Iris pigment epithelial cell (primary cell): ENCODE measurements at places on chromosomes 2 and 18.
A peak's percentile ranks its signal among the peaks of the same experiment; 100 is the strongest.

DNA sequence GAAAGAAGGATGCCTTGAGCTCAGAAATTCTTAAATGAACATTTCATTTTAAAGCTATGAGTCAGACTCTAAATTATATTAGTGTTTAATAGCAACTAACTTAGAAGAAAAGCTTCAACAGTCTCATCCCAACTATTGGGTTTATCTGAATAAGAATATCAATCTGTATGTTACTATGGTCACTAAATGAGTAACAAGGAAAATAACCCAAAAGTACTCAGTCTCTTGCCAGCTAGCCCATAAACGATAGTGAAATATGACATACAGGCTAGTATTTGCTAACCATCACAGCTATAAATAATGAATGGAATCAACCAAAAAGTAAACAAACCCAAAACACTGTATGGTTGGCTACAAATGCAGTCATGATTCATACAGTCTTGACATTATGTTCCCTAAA, 174.9 kb downstream of the RAB3GAP1 start:
- DNase-seq: peak; percentile 63

- DNase-seq: no peak
These were observed 1.5 kb upstream of the SPTBN1 start for GRCh38 chr2:54454548-54455130.

DNA sequence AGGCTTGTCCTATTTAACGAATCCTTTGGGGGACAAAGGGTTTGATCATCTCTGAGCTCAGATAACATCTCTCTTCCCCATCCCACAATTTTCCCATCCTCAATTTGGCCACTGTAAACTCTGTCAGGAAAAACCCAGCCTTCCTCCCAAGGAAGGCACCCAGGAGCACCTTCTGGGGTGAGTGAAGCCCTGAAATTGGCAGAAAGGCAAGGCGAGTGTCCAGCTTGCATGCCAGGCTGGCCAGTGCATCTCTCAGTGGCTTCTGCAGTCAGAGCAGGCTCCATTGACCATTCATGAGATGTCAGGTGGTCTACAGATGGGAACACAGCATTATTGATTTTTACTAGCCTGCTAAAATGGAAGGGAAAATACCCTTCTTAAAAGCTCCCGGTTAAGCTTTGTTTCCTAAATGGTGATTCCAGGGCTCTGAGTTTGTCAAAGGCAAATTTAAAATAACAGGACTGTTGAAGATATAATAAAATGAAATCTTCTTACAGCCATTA, 83.2 kb upstream of the BOD1L2 start:
- no peak for DNase-seq

- no peak for DNase-seq
These were observed 12.0 kb upstream of the IAH1 start for GRCh38 chr2:9462313-9462712.

- peak; percentile 72 for DNase-seq
These were observed 25.7 kb upstream of the FAM178B start for GRCh38 chr2:97011977-97012569.

GRCh38 chr2:132891498-132891897, 221.5 kb upstream of the LYPD1 start:
- no peak for DNase-seq

GRCh38 chr2:115635430-115635829, 1193.0 kb downstream of the DPP10 start:
- DNase-seq: no peak

- no peak for DNase-seq
These were observed 73.3 kb downstream of the SH3BP4 start for GRCh38 chr2:235024931-235025773.

- peak; percentile 34 for DNase-seq
These were observed 206.5 kb downstream of the SETBP1 start for GRCh38 chr18:44887227-44887631.

GRCh38 chr18:38174594-38174993, 609.0 kb upstream of the CELF4 start:
- DNase-seq: no peak

DNA sequence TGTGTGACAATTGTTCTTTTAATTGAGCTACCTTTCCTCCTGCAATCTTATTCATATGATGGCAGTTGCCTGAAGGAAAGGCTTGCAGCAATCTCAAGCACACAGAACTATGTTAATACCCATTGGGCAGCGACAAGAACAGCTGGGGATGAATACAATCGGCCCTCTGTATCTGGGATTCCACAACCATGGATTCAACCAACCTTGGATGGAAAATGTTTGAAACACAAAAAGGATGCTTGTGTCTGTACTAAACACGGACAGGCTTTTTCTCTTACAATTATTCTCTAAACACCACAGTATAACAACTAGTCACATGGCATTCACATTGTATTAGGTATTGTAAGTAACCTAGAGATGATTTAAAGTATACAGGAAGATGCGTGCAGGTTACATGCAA, 256.1 kb upstream of the SIX2 start:
- DNase-seq: no peak

GRCh38 chr2:101806123-101806522, 108.6 kb downstream of the MAP4K4 start:
- peak; percentile 79 for DNase-seq

GRCh38 chr2:221546505-221547225, 25.4 kb downstream of the EPHA4 start:
- DNase-seq: no peak

GRCh38 chr18:7177116-7177744, 53.7 kb upstream of the LRRC30 start:
- DNase-seq: peak; percentile 88

GRCh38 chr2:72788756-72789155, 37.1 kb downstream of the EXOC6B start:
- DNase-seq: peak; percentile 40

GRCh38 chr2:142075826-142076225, 55.0 kb downstream of the LRP1B start:
- no peak for DNase-seq

- DNase-seq: no peak
These were observed 15.6 kb downstream of the RPRD1A start for GRCh38 chr18:36051760-36052159.

DNA sequence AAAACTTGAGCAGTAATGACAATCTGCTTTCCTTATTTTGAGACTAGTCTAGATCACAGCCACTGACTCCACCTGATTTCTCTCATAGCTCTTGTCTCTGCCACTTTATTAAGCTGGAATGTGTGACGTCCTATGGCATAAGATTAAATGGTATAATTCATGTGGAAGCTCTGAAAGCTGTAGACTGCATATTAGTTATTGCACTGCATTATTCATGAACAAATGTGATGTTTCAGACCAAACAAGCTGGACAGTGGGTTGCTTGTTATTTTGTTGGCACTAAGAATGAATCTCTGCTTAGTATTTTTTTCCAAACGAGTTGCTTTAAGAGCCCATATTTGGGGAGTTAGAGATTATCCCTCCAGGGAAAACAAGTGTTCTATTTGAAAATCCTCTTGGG, 1218.5 kb downstream of the SUCLG1 start:
- DNase-seq: no peak

DNA sequence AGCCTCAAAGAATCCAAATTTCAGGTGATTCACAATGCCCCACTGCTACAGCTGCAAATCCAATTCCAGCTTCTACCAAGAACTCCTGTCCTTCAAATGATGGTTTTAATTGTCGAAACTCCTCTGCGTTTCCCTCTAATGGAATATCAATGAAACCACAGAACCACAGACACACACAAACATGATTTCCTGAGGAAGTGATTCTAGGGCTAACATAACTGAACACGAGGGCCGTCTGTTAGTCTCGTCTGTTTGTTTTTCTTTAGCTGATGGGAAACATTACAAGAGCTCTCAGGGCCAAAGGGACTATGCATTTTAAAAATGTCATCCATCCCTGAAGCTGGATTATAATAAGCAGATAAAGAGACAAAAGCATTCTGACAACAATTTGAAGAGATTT, 59.4 kb downstream of the RNF152 start:
- DNase-seq: peak; percentile 93

DNA sequence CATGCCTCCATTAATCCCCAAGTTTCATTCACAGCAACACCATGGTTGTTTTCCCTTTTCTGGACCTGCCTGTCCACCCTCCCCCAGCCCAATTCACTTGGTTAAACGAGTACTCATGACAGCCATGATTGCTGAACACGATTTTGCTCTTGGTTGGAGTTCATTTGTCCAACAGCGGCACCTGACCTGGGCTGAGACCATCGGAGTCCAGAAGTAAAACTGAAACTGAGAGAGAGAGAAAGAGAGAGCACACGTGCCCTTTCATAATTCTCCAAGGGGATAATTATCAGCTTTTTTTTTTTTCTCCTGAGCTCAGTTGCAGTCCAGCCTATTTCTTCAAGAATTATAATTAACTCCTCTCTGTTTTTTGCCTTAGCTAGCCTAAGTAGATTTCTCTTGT, 13.7 kb upstream of the KIF5C start:
- DNase-seq: no peak

GRCh38 chr2:147051814-147052213, 793.0 kb upstream of the ACVR2A start:
- no peak for DNase-seq

- DNase-seq: peak; percentile 35
These were observed 22.8 kb downstream of the CYBRD1 start for GRCh38 chr2:171545086-171545485.

- no peak for DNase-seq
These were observed 132.8 kb upstream of the L3MBTL4 start for GRCh38 chr18:6547476-6547875.

- no peak for DNase-seq
These were observed 14.8 kb upstream of the CWC22 start for GRCh38 chr2:180021850-180022249.

DNA sequence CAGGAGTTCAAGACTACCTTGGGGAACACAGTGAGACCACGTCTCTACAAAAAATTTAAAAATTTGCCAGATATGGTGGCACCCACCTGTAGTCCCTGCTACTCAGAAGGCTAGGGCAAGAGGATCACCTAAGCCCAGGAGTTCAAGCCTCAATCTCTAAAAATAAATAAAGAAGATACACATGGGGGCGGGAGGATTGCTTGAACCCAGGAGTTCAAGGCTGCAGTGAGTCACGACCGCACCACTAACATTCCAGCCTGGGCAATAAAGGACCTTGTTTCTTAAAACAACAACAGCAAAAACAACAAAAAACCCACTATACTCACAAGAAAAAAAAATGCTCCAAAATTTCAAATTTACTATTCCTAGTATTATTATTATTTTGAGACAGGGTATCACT, 10.0 kb upstream of the ICA1L start:
- DNase-seq: no peak

- DNase-seq: peak; percentile 14
These were observed 37.0 kb downstream of the FIGN start for GRCh38 chr2:163698857-163699256.

GRCh38 chr2:43220760-43221123, 5.7 kb downstream of the ZFP36L2 start:
- DNase-seq: no peak

DNA sequence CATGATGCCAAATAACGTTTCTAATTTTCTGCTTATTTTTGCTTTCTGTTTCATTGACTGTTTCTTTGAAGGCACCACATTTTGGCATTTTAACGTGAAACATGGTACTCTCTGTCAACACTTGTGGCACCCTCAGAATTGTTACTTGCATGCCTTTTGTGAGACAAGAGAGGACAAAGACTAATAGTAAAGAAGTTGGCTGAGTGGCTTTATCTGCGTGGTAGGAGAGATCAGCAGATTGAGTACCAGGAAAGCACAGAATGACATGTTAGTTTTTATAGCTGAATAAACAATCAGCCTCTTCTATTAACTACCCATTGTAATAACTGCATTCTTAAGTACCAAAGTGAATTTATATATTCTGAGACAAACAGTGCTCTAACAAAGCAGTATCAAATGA, 8.6 kb downstream of the ZNF638 start:
- DNase-seq: no peak

GRCh38 chr2:32905270-32905669, 41.5 kb upstream of the LTBP1 start:
- DNase-seq: no peak

DNA sequence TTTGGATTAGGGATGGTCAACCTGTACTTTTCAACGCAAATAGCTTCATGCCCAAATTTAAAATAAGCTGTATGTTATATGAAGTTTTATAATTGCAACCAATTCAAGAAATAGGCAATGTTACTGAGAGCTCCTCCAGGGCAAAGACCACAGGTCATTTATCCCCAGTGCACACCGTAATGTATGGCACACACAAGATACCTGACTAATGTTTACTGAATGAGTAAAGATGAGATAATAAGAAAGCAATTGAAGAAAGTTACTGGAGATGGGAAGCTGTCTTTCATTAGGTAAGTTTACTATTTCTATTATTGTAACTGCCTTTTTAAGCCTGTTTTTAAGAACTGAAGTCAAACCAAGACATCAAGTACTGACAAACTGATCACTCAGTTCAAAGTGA, 184.5 kb upstream of the VRK2 start:
- DNase-seq: no peak

GRCh38 chr18:77205769-77206168, 43.9 kb upstream of the GALR1 start:
- DNase-seq: no peak

DNA sequence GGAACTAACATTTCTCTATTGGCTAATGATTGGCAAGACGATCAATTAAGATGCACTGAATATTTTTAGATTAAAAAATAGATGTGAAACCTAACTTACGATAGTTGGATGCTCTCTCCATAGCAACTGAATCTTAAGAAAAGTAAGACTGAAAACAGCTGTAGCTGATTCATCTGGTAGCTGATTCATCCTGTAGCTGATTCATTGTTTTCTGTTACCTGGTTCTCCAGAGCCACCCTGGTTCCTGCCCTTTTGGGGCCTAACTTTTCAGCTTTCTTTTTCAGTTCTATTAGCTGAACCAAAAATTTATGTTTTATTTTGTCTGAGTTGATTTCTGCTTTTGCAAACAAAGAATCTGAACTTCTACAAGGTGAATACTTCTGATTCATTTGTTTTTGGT, 22.7 kb upstream of the SPR start:
- DNase-seq: peak; percentile 80

DNA sequence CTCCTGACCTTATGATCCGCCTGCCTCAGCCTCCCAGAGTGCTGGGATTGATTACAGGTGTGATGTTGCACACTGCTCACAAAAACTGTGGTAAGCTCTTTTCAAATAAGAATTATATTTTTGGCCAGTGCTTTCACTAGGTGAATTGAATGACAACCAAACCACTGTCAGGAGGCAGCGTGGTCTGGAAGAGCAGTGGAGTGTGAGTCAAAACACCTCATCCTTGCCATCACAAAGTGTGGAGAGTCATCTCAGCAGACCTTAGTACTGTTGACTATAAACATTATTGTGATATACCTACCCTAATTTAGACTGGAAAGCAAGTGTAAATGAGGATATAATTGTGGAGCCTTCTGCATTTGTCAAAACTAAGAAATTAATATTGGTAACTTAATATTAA, 61.3 kb downstream of the UBE2E3 start:
- no peak for DNase-seq

GRCh38 chr2:105497094-105497493, 98.2 kb upstream of the FHL2 start:
- no peak for DNase-seq
